ENCODE measurements at places on chromosomes 11 and 22.

GRCh38 chr11:121237686-121238658 lies 54.6 kb upstream of the SC5D start:
- DNase-seq: peak; percentile 41

GRCh38 chr11:45930031-45930794 lies 7.8 kb downstream of the LARGE2 start:
- DNase-seq: peak; percentile 36

- DNase-seq: no peak
Observed at GRCh38 chr11:14240951-14241350, 118.0 kb downstream of the RRAS2 start.

- DNase-seq: peak; percentile 79
Observed at GRCh38 chr11:62560566-62561103, 13.1 kb downstream of the EEF1G start.

- DNase-seq: no peak
Observed at GRCh38 chr11:116257092-116257491, 515.7 kb downstream of the BUD13 start.

DNA sequence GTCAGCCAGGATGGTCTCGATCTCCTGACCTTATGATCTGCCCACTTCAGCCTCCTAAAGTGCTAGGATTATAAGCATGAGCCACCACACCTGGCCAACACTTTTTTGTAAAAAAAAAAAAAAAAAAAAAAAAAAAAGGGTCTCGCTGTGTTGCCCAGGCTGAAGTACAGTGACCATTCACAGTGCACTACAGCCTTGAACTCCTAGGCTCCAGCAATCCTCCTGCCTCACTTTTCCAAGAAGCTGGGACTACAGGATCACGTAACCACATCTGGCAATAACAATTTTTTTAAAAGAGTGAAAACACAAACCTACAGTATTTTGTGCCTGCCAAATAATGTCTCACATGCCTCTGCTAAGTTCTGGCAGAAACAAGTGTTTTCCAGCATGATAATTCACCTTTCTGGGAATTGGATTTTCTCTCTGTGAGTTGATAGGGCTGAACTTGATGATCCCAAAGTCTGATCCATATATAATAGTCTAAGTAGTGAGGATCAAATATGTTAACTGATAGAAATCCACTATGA lies 30.6 kb downstream of the ADORA2A start:
- no peak for DNase-seq

- no peak for DNase-seq
Observed at GRCh38 chr11:116421529-116422185, 351.1 kb downstream of the BUD13 start.

GRCh38 chr11:127631974-127632373 lies 631.4 kb upstream of the KIRREL3 start:
- no peak for DNase-seq

GRCh38 chr22:28112548-28113043 lies 193.5 kb upstream of the PITPNB start:
- DNase-seq: no peak

DNA sequence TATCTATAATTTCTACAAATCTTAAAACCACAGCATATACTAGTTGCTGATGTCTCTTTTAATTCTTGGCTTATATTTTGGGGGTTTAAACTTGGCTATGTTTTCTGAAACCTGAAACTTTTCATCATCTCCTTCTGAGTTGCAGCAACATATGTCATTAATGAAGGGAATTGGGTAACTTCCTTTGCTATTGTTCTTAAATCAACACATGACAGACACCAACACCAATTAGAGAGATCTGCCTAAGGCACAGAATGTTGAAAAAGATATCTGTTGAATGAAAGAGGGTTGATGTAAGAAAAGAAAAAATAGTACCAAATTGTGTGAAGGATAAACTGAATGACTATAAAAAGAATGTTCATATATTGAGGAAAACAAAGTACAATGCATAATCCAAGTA lies 10.3 kb upstream of the GAS2 start:
- DNase-seq: no peak

GRCh38 chr11:70504246-70505020 lies 106.1 kb downstream of the CTTN start:
- DNase-seq: no peak

DNA sequence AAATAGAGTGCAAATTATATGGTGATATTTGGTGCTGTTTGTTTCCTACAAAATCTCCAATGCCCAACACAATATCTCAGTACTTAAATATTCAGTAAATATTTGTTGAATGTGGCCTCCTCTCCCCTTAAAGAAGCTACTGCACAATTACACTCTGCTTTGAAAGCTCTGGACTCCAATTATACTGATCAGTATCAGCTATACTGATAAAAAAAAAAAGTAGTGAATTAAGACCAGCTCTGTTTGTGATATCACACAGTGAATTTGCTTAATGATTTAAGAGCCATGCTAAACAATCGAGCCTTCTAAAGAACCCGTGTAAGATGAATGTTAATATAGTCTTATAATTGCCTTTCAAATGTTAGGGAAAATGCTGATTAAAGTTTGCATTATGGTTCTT lies 543.2 kb upstream of the API5 start:
- DNase-seq: no peak

GRCh38 chr22:47276450-47276820 lies 514.0 kb downstream of the TBC1D22A start:
- DNase-seq: no peak

- no peak for DNase-seq
Observed at GRCh38 chr11:32881286-32881685, 11.3 kb upstream of the QSER1 start.

- DNase-seq: no peak
Observed at GRCh38 chr11:110808248-110808647, 96.0 kb upstream of the ARHGAP20 start.

GRCh38 chr11:24064309-24064903 lies 432.4 kb upstream of the LUZP2 start:
- no peak for DNase-seq

DNA sequence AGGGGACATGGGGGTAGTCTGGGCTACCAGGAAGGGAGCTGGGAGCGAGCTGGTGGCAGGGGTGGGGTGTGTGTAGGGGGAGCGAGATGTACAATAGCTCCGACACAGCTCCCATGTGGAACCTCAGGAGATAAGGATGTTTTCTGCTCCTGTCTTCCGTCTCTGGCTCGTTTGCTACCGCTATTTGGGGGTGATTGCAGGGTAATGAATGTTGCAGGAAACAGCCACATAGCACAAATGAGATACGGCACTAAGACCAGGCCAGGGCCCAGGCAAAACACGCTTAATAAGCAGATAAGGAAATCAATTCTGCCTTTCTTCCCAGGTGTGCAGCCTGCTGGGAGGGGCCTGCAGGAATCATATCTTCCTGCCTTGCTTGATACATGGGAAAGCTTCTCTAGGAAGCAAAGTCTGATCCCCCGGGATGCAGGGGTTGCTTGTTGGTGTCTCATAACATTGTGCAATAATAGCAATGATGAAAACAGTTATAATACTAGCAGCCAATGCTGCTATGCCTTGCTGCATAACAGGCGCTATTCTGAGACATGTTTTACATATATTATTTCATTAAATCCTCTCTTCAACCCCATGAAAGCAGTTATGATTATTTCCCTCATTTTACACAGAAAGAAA lies 158.7 kb downstream of the ST3GAL4 start:
- no peak for DNase-seq

DNA sequence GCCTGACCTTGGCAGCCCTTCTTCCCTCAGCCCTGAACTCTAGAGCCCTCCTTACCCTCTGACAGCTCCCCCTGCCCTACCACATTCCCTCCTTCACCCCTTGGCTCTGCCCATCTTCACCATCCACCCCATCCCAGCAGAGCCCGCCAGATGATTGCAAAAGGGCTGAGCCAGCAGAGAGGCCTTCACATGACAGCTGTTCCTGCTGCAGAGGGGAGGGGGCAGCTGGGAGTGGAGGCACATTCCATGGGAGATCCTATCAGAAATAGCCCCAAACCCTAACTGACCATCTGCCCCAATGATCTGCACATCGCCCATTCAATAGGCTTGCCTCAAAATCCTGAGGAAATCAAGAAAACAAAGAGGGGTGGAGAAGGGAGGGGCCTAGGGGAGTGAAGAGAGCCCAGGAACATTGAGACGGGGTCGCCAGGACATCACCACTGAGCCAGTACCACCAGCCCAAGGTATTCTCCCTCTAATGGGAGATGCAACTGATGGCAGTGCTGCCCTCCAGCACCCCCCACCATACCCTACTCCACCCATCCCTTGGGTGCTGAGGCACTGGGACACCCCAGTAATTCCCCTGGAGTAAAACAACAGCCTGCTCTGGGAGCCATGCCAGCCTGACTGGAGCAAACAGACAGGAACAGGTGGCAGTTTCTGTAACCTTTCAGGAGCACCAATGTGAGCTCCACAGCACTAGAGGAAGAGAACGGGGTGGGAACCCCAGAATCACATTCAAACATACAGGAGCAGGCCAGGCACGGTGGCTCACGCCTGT lies 8.0 kb upstream of the AHNAK start:
- no peak for DNase-seq

DNA sequence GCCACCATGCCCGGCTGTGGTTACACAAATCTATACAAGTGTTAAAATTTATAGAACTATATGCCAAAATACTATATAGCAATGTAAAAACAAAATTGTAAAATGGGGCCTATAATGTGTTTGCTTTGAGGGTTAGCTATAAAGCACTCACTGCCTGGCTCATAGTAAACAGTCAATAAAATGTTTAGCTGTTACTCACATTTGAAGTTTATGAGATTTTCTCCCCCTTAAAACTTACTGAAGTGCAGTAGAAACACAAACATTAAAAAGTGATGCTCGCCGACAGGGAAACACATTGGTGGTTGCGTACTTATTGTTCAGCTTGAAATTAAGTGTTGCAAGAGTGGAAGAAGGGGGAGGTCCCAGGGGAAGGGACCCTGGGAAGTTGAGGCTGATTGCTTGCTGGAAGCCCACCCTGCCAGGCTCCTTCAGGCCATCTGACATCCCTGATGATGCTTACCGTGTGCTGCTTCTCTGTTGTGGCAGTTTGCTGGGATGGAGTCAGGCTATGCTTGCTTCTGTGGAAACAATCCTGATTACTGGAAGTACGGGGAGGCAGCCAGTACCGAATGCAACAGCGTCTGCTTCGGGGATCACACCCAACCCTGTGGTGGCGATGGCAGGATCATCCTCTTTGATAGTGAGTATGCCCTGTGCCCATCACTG lies 52.1 kb downstream of the KREMEN1 start:
- DNase-seq: no peak

GRCh38 chr22:32490279-32490678 lies 15.7 kb downstream of the FBXO7 start:
- no peak for DNase-seq

DNA sequence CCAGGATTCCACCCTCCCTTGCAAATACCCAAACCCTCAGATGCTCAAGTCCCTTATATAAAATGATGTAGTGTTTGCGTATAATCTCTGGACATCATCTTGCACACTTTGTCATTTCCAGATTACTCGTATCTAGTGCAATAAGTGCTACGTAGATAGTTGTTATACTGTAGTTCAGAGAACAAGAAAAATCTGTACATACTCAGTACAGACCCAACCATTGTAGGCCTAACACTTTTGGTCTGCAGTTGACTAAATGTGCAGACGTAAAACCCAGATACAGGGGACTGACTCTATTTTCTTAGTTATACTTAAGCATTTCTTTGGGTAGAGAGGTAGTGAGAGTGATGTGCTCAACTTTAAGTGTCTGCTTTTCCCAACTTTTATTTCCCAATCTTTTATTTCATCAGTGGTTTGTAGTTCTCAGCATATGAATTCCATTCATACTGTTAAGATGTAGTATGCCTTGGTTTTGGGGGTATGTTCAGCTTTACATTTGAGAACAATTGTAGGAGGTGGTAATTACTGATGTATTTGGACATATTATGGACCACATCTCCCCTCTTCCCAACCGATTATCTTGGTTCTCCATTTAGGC lies 43.9 kb downstream of the DDX6 start:
- DNase-seq: no peak

- no peak for DNase-seq
Observed at GRCh38 chr11:89275966-89276365, 98.3 kb downstream of the TYR start.

All from stimulated activated CD4-positive, alpha-beta T cell treated with anti-CD3 and anti-CD28 coated beads, Interleukin-15, amount 100 ng/mL, for 24 hours (primary cell).